Activated T-helper 1 cell treated with anti-CD3 and anti-CD28 coated beads, Interleukin-2, amount 50 U/mL, for 16 hours (primary cell): ENCODE measurements at places on chromosomes 4 and X.

GRCh38 chrX:129318375-129318774 is 204.9 kb downstream of the SMARCA1 start:
- no peak for DNase-seq

- no peak for DNase-seq
These were observed 188.7 kb upstream of the PSAPL1 start for GRCh38 chr4:7623468-7623867.

GRCh38 chrX:44482575-44482974 is 60.1 kb downstream of the FUNDC1 start:
- DNase-seq: no peak

DNA sequence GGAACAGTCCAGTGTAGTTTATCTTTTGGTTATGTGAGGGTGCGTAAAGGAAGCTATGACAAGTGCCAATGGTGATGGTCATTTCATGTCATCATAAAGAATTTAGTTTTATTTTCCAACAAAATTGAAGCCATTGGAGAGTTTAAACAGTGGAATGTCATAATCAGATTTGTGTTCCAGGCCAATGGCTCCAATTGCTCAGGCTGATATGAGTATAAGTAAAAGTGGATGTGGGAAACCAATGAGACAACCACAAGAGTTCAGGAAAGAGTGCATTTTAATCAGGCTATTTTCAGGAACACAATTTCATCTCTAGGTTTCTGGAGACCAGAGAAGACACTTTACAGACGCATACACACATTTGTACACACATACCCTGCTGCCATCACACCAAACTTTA is 20.7 kb downstream of the SPANXC start:
- no peak for DNase-seq

GRCh38 chrX:68049466-68049865 is 383.8 kb downstream of the OPHN1 start:
- no peak for DNase-seq

DNA sequence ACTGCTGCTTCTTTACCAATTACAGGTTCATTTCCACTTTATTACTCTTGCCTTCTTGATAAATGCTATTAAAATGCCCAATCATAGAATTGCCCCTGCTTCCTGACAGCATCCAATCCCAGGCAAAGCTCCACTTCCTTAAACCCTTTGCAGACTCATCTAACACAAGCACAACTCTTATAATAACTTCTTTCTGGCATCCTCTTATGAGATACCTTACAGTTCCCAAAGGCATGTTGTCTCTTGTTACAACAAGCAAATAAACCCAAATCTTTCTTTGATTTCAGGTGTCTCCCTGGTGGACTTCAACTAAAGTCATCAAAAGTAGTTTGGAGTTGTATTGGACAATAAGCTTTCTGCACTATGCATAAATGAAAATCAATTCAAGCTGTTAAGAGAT is 22.5 kb upstream of the ADH7 start:
- DNase-seq: no peak

- no peak for DNase-seq
These were observed 32.6 kb downstream of the IL13RA1 start for GRCh38 chrX:118760025-118760424.

DNA sequence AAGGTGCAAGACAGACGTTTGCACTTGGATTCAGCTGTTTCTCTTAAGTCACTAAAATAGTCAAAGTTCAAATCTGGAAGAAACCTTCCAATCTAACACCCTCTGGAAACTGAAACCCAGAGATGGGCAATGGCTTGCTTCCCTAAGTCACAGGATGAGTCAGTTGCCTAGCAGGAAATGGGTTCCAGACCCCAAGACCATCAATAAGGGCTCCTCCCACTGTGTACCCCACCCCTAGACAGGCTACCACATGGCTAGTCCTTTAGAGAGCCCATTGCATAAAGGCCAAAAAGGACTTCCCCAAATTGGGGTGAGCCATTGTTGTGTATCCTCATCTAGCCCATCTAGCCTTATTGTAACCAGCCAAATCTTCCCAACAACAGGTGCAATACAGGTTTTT is 216.2 kb downstream of the HS6ST2 start:
- DNase-seq: no peak

DNA sequence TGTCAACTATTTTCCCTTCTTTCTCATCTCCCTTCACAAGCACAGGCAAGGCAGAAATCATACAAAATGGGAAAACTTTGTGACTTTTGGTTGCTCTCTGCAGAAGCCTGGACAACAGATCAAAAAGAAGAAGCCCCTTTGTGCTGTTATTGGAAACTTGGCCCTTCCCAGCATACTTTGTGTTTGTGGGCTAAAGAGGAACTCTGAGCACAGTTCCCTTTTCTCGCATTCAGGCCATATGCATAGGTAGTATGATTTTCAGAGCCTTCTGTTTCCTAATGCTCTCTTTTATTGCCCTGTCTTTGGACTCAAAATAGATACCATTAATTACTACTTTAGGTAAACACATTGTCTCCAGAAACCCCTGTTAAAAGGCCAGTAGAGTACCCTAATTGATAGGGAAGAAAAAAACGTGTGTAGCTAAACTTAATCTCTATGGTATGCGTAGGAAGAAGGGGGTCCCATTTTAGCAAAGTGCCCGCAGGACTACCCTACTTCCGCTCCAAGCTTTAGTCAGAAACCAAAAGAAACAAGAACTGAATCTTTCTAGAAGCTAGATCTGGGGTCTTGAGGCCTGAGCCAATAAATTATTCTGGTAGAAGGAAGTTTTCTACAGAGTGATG is 26.6 kb downstream of the VSIG4 start:
- no peak for DNase-seq

DNA sequence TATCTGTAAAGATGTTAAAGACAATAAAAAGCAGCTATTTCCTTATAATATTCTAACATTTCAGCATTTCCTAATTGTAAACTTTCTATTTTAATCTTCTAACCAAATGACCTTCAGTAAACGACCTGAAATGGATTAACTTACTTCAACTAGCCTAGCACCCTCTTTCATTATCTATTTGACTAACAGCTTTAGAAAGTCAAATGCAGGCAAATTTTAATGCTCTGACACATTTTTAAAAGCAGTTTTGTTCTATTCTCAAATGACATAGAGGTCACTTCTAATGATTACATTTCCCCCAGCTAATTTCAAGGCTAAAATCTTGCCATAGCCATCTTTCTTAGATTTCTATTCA is 41.9 kb downstream of the SLC7A11 start:
- DNase-seq: no peak

- no peak for DNase-seq
These were observed 60.7 kb upstream of the NXF3 start for GRCh38 chrX:103153661-103154060.

GRCh38 chrX:40310016-40310415 is 212.3 kb upstream of the BCOR start:
- DNase-seq: no peak

GRCh38 chr4:27327421-27328181 is 467.0 kb downstream of the STIM2 start:
- DNase-seq: no peak

- DNase-seq: no peak
These were observed 233.7 kb upstream of the FGF13 start for GRCh38 chrX:138945219-138945618.

- no peak for DNase-seq
These were observed 18.0 kb downstream of the CLCN4 start for GRCh38 chrX:10174810-10175209.

GRCh38 chr4:55438314-55438713 is 42.6 kb downstream of the TMEM165 start:
- no peak for DNase-seq

DNA sequence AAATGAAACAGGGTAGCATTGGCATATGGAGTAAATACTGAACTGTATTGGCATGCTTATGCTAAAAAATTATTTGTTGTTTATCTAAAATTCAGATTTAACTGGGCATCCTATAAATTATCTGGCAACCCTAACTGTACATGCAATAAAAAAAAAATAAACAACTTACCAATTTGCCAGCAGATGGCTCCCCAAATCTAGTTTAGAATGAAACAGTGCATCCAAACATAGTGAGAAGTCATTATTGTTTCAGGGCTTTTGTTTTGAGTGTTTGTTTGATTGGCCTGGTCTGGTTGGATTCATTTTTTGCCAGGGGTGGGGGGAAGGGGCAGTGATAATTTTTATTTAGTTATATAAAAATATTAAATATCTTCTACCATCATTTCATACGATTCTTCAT is 12.8 kb upstream of the NSUN7 start:
- DNase-seq: no peak

GRCh38 chr4:1338752-1339414 is 8.1 kb upstream of the UVSSA start:
- no peak for DNase-seq

DNA sequence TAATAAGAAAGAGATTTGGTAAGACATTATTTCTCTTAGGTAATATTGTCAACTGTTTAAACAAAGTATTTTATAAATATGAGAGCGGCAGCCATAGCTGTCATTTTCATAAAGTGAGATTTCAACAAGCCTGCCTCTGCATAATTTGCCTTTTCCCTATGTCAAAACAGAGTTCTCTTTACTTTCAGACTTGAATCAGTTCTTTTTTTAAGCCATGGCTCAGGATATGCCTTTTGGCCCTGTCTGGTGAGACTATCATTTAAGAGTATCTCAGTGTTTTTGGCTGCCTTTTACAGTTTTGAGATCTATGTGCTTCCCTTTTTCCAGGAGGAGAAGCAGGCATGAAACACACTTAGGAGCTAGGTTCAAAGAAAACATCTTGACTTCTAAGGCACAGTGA is 7.5 kb upstream of the GUCY1A1 start:
- DNase-seq: no peak

DNA sequence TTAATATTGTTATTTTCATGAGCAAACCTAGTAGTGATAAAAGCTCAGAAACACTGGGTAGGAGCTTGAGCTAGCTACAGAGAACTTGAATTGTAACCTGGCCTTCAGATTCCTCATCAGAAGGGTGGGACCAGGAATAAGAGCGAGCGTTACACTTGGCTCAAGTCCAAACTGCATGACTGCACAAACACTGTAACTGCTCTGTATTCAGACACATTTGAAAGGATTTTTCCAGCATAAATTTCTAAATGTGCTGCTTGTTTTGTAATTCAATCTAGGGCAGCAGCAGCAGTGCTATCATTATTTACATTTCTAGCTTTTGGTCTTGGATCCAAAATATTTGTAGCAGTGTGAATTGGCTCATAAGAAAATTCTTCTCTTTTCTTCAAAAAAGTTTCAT is 133.0 kb upstream of the TMLHE start:
- DNase-seq: no peak

DNA sequence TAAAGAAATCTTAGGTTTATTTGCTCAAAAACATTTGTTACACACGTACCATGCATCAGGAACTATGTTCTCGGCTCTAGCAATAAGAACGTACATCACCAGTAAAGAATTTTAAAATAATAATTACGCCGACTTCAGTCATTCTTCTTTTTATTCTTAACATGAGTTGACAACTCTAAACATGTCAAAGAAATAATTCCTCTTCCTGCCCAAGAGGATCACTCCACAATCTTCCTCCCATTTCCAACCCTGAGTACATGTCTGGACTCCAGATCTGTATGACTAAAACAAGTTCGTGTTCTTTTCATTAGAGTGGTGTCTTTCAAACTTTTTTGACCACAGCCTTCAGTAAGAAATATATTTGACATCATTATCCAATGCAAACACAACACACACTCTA is 201.6 kb upstream of the GRIA3 start:
- no peak for DNase-seq

DNA sequence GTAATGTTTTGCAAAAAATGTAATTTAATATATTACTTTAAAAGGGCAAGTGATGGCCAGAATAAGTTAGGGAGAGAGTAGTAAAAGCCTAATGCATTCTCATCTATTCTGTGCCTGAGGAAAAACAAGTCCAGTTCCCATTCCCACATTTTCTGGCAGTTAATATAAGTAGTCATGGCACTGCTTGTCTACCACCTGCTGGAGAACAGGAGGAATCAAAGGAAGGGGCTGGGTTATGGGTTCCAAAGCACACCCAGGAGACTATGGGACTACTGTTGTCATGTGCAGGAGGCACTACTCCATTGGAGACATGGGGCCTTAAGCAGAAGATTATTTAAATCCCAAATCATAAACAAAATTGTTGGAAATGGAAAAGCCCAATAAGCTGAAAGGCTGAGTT is 2618.6 kb downstream of the ARAP2 start:
- DNase-seq: no peak

GRCh38 chr4:183600189-183600685 is 58.7 kb downstream of the RWDD4 start:
- DNase-seq: no peak

- no peak for DNase-seq
These were observed 194.3 kb upstream of the POF1B start for GRCh38 chrX:85573801-85574200.

DNA sequence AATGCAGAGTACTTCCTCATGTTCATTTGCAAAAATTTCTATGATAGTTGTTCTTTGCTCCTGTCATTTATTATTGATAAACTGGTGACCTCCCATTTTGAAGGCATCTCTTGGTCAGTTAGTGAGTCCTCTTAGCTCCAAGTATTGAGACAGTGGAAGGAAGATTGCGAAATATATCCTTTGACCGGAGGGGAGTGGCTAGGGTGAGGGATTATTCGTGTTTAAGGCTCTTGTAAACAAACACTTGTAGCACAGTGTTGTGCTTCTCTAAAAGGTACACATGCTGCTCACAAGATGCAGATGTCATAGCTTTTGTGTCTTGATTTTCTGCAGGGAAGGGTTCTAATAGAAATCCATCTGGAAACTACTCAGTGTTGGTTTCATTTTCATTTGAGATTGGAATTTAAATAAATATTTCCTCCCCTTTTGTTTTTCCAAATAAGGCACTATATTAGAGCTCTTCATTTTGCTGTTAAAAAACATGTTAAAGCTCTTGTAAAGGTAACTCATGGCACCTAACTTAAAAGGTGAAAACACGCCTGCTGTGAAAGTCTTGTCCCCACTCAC is 21.8 kb downstream of the TXLNG start:
- DNase-seq: no peak

GRCh38 chrX:810186-810585 is 179.6 kb downstream of the SHOX start:
- no peak for DNase-seq

DNA sequence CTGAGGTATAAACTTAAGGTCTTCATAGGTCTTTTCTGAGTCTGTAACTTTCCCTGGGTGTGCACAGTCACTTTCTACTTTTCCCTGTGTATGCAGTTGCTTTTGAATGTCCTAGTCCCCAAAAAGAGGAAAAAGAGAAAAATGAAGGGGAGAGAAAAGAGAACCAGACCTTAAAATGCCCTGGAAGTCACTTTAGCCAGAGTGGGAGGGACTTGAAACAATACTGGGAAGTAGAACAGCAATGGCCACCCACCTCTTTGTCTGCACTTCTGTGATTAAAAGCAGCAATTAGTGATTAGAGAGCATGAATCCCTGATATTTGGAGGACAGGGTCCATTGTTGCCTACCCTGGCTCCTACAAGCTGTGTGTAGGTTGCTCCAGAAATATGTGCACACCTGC is 36.1 kb downstream of the ZCCHC13 start:
- DNase-seq: no peak

- DNase-seq: no peak
These were observed 25.7 kb downstream of the PNMA5 start for GRCh38 chrX:152968193-152968592.
